Stimulated activated CD8-positive, alpha-beta memory T cell treated with anti-CD3 and anti-CD28 coated beads, Interleukin-4, amount 100 ng/mL, for 1 hour (primary cell): ENCODE measurements at places on chromosomes 4 and X.

DNA sequence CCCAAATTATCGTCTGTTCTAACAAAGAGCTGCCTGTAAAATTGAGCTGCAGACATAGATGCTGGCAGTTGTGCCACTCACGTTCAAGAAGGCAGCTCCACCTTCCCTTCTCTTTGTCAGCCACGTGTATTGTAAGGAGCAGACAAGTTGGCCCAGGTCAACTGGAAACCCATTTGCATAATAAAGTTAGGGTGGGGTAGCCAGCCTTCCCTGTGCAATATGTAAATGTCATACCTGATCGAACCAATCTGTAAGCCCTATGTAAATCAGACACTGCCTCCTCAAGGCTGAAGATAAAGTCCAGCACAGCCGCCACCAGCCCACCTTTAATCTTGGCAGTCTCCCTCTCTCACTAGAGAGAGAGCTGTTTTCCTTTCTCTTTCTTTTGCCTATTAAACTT lies 117.2 kb downstream of the TMEM144 start:
- no peak for DNase-seq

DNA sequence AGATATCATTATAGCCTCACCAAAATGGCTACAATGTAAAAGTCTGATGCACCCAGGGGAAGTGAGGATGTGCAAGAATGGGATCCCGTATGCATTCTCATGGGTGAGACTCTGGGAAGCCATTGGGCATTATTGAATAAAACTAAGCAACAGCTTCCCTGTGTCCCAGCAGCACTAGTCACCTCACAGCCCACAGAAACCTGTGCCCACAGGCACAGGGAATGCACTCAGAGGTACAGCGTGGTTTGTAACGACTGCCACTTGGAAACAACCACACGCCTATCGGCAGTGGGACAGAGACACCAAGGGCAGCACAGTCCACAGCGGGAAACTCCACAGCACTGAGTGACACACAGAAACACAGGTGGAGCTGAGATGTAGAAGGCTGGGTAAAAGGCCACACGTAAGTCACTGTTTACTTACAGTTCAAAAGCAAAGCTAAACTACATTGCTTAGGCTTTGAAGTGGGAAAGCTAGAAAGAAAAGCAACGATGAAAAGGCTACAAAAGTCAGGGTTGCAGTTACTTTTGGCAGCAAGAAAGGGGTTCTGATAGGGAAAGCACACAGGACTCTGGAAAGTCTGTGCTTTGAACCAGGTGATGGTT lies 69.2 kb downstream of the HAUS3 start:
- no peak for DNase-seq

GRCh38 chr4:189838821-189839497 lies 101.7 kb upstream of the FRG1 start:
- no peak for DNase-seq

- no peak for DNase-seq
These were observed 527.7 kb upstream of the MAGEB2 start for GRCh38 chrX:29687687-29688086.

DNA sequence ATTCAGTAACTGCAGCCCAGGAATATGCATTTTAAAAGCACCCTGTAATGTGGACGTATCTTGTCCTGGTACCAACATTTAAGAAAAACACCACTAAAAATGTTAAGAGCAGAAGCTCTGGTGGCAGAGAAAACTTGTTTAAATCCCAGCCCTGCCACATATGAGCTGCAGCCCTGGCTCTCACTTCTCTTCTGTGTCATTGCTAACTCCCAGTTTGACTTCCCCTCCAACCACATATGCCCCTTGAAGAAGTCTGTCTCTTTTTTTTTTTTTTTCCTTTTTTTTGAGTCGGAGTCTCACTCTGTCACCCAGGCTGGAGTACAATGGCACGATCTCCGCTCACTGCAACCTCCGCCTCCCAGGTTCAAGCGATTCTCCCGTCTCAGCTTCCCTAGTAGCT lies 14.8 kb downstream of the LHFPL1 start:
- DNase-seq = no peak
